ENCODE measurements at places on chromosomes 7 and 10.

- DNase-seq = no peak
Measured at GRCh38 chr7:85529831-85530230, 343.0 kb upstream of the SEMA3D start.

GRCh38 chr7:93198472-93198871 is 27.8 kb downstream of the HEPACAM2 start:
- DNase-seq = no peak

GRCh38 chr10:48655411-48656240 is 29.0 kb upstream of the WDFY4 start:
- DNase-seq = no peak

DNA sequence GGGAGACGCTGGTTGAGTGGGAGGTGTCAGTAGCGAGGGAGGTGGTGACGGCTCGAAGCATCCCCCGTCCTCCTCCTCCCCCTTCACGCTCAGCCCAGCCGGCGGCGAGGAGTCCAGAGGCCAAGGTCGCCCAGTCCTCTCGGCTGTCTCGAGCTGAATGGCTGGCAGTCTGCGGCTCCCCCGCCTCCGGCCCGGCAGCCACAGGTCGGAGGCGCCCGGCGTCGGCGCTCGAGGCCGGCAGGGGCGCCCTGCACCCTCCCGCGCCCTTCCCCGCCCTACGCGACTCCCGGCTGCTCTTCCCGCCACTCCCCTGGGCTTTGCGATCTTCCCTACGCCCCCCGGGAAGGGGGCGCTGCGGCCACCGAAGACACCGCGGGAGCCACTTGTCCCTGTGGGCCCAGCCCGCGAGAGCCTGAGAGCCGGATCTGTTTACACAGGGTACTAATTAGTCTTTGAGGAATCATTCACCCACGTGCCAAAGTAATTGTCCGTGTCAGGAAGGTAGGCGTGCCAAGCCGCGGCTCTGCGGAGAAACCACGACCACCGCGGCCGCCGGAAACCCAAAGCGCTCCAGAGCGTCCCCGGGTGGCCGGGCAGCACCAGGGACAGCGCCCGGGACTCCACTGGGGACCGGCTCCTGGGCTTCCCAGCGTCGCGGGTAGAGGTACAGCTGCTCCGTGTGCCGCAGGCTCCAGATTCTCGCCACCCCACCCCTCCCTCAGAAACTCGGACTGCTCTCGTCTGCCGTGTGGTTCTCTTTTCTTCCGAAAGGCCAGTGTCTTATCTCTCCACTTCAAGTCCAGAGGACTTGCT is at the start of gene NXPH1:
Gene NXPH1 (plus strand): TSS at position 133 of the 813 bp plus-strand sequence.
- no peak for DNase-seq

GRCh38 chr7:30136117-30136731 is 1.4 kb downstream of the MTURN start:
- no peak for DNase-seq

DNA sequence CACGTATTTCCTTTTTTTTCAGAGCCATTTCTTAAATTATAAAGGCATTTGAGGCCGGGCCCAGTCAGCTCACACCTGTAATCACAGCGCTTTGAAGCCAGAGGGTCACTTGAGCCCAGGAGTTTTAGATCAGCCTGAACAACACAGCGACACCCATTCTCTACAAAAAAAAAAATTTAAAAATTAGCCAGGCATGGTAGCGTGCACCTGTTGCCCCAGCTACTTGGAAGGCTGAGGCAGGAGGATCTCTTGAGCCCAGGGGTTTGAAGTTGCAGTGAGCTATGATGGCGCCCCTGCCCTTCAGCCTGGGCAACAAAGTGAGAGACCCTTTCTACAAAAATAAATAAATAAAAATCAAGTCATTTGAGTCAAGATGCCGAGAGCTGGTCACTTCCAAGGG is 3.0 kb downstream of the TMEM130 start:
- DNase-seq = no peak

DNA sequence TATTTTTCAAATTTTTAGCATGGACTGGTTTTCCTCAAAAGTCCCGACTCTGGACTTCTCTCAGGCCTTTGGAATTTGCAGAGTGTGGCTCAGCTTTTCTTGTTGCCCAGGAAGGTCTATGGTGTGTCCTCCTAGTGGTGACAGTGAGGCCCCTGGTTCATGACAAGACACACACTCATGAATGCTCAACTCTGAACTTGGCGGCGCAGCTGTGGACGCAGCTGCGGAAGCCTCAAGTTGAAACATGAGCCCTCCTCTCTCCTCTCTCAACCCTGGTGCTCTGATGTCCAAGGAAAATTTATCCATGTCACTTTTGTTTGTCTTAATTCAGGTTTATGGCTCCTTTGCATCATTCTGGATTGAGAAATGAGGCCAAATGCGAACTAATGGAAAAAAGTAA is 183.9 kb downstream of the HECW1 start:
- no peak for DNase-seq

- no peak for DNase-seq
Measured at GRCh38 chr10:45441239-45442190, 67.5 kb downstream of the ALOX5 start.

GRCh38 chr7:120588862-120589261 is 269.1 kb downstream of the TSPAN12 start:
- DNase-seq = no peak

DNA sequence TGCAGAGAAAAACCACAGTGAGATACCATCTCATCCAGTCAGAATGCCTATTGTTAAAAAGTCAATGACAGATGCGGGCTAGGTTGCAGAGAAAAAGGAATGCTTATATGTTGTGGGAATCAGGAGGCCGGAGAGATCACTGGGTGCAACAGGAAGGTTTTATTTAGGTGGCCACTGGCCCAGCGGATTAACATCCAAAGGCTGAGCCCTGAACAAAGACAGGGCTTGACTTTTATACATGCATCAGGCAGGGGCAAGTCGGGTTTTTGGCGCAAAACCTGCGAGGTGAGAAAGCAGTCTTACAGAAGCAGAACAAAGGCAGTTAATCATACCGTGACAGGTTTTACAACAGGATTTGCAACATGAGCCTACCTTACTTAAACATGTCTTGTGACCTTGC is 620 bp downstream of the ZNF117 start:
- DNase-seq = no peak

GRCh38 chr10:128092454-128092853 is 33.8 kb downstream of the MKI67 start:
- DNase-seq = no peak

DNA sequence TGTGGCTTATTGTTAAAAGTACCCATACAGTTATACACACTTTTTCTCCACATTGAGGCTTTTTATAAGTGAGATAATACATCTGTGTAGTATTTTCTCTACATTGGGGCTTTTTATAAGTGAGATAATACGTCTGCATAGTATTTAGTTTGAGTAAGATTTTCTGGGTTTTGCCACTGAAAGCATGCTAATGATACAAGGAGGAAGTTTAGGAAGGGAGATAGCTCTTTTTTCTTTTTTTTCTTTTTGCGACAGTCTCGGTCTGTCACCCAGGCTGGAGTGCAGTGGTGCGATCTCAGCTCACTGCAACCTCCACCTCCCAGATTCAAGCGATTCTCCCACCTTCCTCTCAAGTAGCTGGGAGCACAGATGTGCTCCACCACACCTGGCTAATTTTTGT is 13.3 kb downstream of the FAM107B start:
- no peak for DNase-seq

DNA sequence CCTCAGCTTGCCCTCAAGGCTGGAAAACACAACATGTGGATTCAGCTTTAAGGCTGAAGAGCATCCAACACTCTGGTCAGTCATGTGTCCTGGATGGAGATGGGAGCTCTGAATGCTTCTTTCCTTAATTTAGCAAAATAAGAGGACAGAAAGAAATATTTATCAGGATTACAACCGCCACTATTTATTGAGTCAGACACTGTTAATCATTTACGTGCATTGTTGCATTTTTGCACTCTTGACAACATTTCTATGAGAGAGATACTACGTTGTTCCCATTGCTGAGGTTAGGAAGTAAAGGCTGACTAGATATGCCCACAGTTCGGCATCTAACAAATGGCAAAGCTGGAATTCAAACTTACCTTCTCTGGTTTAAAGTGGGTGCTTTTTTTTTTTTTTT is 101.8 kb upstream of the KMT2C start:
- DNase-seq = no peak

- DNase-seq = no peak
Measured at GRCh38 chr10:106714734-106715555, 449.6 kb downstream of the SORCS1 start.

- DNase-seq = no peak
Measured at GRCh38 chr10:97612386-97612785, 20.9 kb downstream of the MORN4 start.

- DNase-seq = no peak
Measured at GRCh38 chr7:26532471-26532870, 240.8 kb downstream of the SNX10 start.

GRCh38 chr10:30589441-30589840 is 40.1 kb downstream of the LYZL2 start:
- DNase-seq = no peak

- DNase-seq = no peak
Measured at GRCh38 chr7:6430271-6430940, 17.3 kb downstream of the DAGLB start.

GRCh38 chr7:119711104-119711503 is 561.9 kb upstream of the KCND2 start:
- no peak for DNase-seq

DNA sequence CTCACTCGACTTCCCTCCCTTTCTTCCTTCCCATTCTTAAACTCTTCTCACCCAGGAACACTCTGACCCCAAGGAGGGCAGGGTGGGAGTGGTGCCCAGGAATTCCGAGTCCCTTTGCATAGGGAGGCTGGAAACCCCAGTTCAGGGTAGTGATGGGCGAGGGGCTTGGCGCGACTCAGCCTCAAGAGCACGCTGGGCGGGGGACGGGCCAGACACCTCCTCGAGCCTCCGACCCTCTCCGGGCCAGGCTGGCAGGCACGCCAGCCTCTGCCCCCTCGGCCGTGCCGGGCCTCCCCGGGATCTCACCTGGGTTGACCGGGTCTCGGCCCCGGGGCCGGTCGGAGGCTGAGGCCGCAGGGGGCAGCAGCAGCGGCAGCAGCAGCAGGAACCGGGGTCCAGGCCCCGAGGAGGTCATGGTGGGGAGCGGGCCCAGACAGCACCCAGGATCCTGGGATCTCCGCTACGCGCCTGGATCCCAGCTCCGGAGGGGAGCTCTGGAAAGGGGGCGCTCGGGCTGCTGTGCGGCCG is 457 bp downstream of the PLOD3 start:
- no peak for DNase-seq

DNA sequence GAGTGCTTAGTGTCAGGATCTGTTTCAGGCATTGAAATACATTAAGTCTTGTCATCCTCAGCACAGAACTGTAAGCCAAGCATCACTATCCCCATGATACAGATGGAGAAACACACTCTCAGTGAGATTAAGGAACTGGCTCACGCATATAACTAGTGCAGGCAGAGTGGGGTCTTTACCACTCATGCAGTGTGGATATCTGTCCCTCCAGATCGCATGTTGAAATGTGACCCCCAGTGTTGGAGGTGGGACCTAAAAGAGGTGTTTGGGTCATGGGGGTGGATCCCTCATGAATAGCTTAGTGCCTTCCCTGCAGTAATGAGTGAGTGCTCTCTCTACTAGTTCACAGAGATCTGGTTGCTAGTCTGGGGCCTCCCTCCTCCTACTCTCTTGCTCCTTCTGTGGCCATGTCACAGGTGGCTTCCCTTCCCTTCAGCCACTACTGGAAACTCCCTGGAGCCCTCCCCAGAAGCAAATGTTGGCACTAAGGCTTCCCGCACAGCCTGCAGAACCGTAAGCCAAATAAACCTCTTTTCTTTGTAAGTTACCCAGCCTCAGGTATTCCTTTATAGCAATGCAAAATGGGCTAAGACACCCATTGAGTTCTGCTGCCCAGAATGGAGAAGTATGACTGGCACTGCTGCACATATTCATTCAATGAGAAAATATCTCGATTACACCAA is 31.8 kb upstream of the MSMB start:
- no peak for DNase-seq

GRCh38 chr7:98123365-98123696 is 16.7 kb downstream of the LMTK2 start:
- no peak for DNase-seq

- no peak for DNase-seq
Measured at GRCh38 chr7:107208024-107208521, 39.3 kb downstream of the HBP1 start.

GRCh38 chr7:4765776-4766490 is 9.5 kb upstream of the AP5Z1 start:
- no peak for DNase-seq

- DNase-seq = no peak
Measured at GRCh38 chr7:92615861-92616260, 25.7 kb upstream of the FAM133B start.
